Foreskin keratinocyte (primary cell): ENCODE measurements at places on chromosomes 7 and 10. TPM values are rescaled to one million over a fixed set of nuclear protein-coding genes. Genes with fewer than 3 reads are reported as not detected.

DNA sequence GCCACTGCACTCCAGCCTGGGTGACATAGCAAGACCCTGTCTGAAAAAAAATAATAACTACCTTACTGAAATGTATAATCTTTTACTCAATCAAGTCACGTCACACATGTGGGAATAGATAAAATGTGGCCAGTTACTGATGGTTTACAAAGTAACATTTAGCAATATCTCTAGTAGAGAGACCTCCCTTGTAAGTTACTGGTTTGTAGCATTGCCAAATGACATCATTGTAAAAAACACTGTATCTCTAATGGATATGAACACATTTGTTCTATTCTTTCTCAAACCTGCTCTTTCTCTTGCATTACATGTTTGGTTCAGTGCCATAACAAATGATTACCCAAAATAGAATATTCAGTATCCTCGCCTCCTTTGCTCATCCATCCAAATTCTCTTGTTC, 18.8 kb downstream of the TET1 start:
- no peak for DNase-seq

GRCh38 chr10:6202098-6202683, 541 bp upstream of the PFKFB3 start:
- DNase-seq: no peak

GRCh38 chr10:90417029-90417428, 440.8 kb downstream of the HTR7 start:
- DNase-seq: peak; percentile 60

TUBAL3 gene
- 0.60 and 1.1 TPM in 2 replicates for total RNA-seq

DNA sequence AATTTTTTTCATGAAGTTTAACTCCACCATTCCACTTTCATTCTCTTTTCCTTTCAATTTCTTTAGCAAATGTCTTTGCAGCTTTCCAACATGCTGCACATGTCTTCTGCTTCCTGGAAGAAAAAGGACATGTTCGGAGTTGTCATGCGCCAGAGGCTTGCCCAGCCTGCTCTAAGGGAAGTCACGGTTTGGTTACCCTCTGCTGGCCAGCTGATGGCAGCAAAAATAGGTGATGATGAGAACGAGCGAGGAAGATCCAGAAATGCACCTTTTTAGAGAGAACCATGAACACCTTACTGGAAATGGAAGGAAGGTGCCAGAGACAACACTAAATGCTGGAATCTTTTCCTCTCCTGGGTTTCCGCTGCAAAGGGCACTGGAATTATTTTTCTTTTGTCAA, 4.9 kb upstream of the ZSCAN21 start:
- no peak for DNase-seq

SAP25 gene
- not detected in 2 replicates for total RNA-seq
